Stomach (tissue), 19 donors: ENCODE measurements at places on chromosomes 16 and 17. TPM values are rescaled to one million over a fixed set of nuclear protein-coding genes. Genes with fewer than 3 reads are reported as not detected.

The FBXL16 gene
- not detected for total RNA-seq

The ITGB4 gene
- total RNA-seq = 66.8 TPM

DNA sequence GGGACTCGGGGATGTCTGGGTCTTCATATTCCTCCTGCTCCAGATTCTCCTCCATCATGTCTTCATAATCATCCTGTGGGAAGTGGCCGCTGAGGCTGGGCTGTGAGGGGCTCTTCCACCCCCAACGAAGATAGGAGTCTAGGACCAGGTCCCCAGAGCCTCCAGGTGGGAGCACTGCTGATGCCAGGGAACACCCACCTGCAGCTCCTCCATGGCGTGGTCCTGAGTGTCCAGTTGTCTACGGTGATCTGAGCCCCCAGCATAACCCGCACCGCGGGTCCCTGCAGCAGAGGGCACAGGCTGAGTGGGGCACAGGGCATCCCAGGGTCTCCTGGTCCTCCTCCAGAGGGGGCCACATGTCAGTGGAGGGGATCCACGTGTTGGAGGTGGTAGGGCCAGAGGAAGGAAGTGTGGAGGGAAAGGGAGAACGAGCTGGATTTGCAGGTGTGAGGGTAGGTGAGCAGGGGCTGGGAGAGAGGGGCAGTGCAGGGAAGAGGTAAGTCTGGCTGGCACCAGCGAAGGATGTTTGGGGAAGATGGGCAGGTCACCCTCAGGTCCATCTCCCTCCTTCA, 5.2 kb downstream of the SLC4A1 start:
- no peak for DNase-seq
- H3K4me1 ChIP-seq = no peaks in the 10 kb centered on the region
- H3K36me3 ChIP-seq = no peaks in the 10 kb centered on the region
- H3K27ac ChIP-seq = no peak overlapping the region
- H3K4me3 ChIP-seq = no peak overlapping the region

DNA sequence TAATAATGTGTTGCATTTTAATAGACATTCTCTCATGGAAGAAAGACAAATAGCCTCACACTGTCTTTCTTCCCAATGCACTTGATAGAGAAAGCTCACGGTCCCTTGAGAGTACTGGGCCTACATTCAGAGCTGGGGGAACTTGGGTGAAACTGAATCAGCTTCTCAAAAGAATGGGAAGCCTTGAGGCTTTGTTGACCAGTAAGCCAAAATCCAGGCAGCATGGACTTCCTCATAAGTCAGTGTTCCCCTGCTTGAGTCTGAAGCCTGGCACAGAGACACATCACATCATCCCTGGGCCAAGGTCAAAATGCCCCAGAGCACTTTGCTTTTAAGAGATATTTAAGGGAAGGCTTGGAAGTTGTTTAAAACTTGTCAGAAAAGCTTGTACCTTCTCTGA, 302.2 kb upstream of the SALL1 start:
- no peak for DNase-seq
- H3K27me3 ChIP-seq = no peaks in the 10 kb centered on the region
- H3K27ac ChIP-seq = no peak overlapping the region
- no peak overlapping the region for H3K4me3 ChIP-seq
- no peaks in the 10 kb centered on the region for H3K36me3 ChIP-seq

DNA sequence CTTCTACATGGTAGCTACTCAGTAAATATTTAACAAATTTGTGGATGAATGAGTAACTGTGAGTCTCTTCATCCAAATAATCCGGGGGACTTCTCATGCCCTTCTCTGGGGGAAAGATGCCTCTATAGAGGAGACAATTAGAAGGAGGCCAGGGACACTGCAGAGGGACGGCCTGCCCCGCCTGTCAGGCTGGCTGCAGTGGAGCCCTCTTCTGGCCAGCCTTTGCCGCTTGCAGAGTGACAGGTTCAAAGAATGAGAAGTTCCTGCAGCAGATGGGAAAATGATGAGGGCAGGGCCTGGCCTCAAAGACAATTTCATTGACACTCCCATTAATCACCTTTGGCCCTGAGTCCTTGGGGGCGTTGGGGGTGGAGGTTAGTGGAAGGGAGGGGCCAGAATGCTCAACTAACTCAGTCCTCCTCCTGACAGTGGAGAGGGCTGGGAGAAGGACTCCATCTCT, 339.0 kb downstream of the MAF start:
- no peaks in the 10 kb centered on the region for H3K36me3 ChIP-seq
- no peaks in the 10 kb centered on the region for H3K4me1 ChIP-seq
- DNase-seq = peak; percentile 53
- no peak overlapping the region for H3K27ac ChIP-seq
- H3K27me3 ChIP-seq = no peaks in the 10 kb centered on the region

GRCh38 chr17:74431568-74432423, at the start of gene GPRC5C:
Gene GPRC5C (plus strand): TSS chr17:74432088. CDS start chr17:74439777, 7,689 bp downstream.
- DNase-seq = peak; percentile 97

GRCh38 chr16:25093208-25094061, 18.1 kb upstream of the LCMT1 start:
- no peak overlapping the region for H3K27ac ChIP-seq
- H3K27me3 ChIP-seq = no peaks in the 10 kb centered on the region
- no peaks in the 10 kb centered on the region for H3K36me3 ChIP-seq
- H3K4me1 ChIP-seq = no peaks in the 10 kb centered on the region

DNA sequence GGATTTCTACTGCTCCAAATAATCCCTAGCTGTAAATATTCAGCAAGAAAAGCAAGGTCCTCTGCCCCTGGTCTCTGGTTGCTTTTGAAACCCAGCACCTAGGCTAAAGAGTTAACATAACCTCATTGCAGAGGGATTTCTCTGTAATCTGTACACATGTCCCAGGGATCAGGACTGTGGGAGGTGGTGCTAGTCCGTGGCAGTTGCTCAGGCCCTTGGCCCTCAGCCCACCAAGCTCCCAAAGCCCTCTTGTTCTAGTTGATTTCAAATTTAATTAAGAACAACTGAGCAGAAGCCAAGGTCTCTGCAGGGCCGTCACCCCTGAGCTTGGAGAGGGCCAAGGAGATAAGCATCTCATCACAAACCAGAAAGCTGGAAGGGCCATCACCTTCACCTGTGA, 181.1 kb downstream of the SOX9 start:
- H3K27ac ChIP-seq = no peak overlapping the region
- no peaks in the 10 kb centered on the region for H3K4me1 ChIP-seq
- H3K36me3 ChIP-seq = no peaks in the 10 kb centered on the region
- DNase-seq = no peak
